ENCODE measurements at places on chromosomes 5 and 9.

DNA sequence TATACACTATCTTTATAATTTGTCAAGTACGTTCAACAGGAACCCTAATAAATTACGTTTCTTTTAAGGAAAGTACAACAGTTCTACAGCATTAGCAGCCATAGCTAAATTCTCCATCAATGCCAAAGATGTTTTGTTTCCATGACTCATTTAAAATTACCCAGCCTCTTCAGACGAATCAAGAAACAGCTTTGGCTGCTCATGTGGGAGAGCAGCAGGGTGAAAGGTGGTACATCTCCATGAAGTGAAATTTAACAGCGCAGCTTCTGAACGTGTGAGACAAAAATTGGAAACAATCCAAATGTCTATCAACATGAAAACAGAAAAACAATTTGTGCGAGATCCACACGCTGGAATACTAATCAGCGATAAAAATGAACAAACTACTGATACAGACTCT lies 327.3 kb upstream of the CDH6 start:
- DNase-seq, result no peak

- no peak for DNase-seq
Observed at GRCh38 chr5:149260761-149261160, 10.9 kb upstream of the AFAP1L1 start.

- DNase-seq, result no peak
Observed at GRCh38 chr5:113336975-113337374, 97.8 kb downstream of the TSSK1B start.

GRCh38 chr5:107554776-107555424 lies 115.8 kb downstream of the EFNA5 start:
- no peak for DNase-seq

- no peak for DNase-seq
Observed at GRCh38 chr5:143002459-143003327, 232.5 kb downstream of the ARHGAP26 start.

GRCh38 chr5:14197056-14197455 lies 53.9 kb downstream of the TRIO start:
- DNase-seq, result no peak

GRCh38 chr5:142918959-142919635 lies 148.9 kb downstream of the ARHGAP26 start:
- DNase-seq, result no peak

GRCh38 chr5:132263548-132264261 lies 6.2 kb downstream of the PDLIM4 start:
- no peak for DNase-seq

- no peak for DNase-seq
Observed at GRCh38 chr5:151547364-151547763, 43.8 kb downstream of the FAT2 start.

DNA sequence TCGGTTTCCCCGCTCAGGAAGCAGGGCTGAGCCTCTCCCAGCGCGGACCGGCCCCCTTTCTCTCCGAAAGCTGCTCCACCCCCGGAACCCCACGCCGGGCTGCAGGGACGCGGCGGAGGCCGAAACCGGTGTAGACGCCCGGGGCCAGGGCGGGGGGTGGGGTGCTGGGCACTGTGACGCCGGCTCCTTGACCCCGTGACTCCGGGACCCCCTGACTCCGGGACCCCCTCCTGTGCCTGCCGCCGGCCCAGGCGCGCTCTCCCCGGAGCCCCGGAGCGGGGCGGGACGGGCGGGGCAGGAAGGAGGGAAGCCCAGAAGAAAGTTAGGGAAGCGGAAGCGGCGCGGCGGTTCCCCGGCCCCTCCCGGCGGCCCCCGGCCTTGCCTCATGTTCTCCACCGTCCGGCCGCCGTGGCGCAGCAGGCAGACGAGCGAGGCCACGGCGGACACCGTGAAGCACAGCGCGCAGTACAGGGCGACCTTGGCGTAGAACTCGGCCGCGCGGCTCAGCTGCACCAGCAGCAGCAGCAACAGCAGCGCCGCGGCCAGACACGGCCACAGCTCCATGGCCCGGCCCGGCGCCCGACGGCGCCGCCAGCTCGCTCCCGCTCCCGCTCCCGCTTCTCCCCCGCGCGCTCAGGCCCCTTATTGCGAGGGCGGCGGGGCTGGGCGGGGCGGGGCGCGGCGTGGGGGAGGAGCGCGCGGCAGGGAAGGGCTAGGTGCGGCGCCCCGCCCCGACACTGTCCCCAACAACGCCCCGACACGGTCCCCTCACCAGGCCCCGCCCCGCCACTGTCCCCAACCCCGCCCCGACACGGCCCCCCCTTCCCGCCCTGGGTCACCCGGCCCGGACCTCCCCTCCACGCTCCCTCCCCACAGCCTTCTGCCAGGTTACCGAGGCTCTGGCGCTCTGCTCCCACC lies at the start of gene AGPAT2:
AGPAT2 (minus strand) TSS at position 664 of the 918 bp plus-strand sequence; CDS start at position 564, 100 bp downstream.
- DNase-seq, result peak; percentile 36

DNA sequence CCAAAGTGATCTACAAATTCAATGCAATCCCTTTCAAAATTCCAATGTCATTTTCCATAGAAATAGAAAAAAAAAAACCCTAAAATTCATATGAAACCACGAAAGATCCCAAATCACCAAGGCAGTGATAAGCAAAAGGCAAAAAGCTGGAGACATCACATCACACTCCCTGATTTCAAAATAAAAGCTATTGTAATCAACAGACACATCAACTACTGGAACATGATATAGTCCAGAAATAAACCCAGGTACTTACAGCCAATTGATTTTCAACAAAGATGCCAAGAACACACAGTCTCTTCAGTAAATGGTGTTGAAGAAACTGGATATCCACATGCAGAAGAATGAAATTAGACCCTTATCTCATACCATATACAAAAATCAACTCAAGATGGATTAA lies 224.0 kb downstream of the WDR70 start:
- no peak for DNase-seq

DNA sequence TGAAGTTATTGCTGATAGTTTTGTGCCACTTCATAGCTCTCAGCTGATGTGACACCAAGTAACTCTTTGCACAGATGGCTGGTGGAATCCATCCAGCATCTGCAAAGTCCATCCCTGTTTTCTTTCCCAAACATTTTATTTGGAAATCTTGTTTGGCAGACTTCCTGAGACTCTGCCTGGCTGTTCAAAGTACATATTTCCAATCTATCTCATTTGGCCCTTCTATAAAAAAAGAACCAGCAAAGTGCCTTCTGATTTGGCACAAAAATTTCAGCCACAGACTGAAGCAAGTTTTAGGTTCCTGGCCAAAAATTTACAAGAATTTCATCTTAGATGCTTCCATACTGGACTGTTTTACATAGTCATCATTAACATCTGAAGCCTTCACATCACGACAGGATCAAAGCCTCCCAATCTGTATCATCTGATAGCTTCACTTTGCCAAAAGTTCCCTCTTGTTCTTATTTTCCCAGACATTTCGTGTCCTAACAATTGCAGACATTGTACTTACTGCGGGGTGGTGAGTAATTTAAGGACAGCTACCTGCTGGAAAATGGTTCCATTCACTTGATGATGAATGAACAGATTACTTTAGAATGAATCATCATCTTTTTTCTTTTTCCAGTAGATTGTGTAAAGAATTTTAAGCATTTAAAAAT lies 377.3 kb downstream of the KIAA0825 start:
- no peak for DNase-seq

DNA sequence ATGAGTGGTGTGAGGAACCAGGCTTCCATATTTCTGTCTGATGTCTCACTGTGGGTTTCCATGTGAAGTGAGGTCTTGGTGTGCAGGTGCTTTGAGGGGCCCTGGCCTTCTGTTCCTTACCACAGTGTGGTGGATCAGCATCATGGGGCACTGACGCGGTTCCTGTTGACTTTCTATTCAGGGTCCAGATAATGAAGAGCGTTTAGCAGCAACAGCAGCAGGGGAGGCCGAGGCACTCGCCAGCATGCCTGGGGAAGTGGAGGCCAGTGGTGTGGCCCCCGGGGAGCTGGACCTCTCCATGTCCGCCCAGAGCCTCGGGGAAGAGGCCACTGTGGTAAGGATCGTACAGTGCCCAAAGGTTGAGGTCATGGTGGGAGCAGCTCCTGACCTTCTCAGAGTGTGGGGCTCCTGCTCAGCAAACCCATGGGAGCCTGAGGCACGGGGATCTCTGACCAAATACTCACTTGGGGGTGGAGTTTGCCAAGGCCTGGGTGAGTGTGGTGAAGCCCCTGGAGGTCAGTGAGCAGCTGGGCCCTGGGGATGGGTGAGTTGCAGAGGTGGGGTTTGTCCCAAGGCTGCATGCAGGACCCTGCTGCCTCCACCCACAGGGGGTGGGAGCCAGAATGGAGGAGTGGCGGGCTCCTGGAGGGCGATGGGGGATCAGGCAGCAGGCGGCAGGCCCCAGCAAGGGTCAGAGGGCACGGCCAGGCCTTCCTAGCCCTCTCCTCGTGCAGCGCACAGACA lies 61.2 kb downstream of the COL15A1 start:
- DNase-seq, result no peak

- no peak for DNase-seq
Observed at GRCh38 chr9:90991953-90992352, 190.3 kb downstream of the SYK start.

- DNase-seq, result no peak
Observed at GRCh38 chr5:73250645-73251044, 77.7 kb downstream of the TMEM174 start.

DNA sequence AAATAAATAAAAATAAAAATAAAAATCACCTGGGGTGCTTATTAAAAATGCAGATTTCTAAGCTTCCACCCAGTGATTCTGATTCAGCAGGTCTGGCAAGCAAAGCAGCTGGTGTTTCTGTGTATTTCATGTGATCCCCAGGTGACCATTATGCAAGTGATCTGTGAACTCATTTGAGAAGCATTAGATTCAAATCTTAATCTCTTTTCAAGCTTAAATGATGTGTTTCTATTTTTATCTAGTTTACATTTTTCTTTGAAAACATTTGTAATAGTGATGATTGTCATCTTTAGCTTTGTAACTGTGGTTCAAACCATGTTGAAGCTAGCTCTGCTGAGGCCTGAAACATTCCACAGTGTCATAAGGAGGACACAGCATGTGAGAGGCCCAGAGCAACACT lies 804.8 kb upstream of the ZNF608 start:
- no peak for DNase-seq

DNA sequence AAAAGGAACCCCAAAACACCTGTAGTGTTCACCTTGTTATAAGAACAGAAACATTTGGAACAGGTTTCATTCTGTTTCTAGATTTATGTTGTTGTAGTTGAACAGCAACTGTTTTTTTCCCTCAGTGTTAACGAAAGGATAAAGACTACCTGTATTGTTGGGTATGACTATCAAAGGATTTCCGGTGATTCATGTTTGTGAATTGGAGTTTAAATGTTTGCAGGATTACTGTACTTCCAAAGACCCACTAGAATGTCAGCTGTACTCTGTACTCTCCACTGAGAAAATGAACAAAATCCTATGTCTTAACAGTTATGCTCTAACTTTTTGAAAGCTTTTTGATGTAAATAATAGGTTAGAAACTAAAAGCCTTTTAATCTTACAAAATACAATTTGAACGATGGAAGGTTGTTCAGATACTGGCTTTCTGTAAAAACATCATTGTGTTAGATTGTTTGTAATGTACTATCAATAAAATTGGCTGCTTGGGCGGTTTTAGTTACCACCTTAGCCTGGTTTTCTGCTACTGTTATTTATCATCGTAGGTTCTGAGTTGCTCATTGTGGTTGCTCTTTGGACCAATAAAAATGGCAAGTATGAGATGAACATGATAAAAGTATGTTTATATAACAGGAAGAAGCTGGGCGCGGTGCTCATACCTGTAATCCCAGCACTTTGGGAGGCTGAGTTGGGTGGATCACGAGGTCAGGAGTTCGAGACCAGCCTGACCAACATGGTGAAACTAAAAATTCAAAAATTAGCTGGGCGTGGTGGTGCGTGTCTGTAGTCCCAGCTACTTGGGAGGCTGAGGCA lies 44.1 kb downstream of the DCP2 start:
- DNase-seq, result no peak

DNA sequence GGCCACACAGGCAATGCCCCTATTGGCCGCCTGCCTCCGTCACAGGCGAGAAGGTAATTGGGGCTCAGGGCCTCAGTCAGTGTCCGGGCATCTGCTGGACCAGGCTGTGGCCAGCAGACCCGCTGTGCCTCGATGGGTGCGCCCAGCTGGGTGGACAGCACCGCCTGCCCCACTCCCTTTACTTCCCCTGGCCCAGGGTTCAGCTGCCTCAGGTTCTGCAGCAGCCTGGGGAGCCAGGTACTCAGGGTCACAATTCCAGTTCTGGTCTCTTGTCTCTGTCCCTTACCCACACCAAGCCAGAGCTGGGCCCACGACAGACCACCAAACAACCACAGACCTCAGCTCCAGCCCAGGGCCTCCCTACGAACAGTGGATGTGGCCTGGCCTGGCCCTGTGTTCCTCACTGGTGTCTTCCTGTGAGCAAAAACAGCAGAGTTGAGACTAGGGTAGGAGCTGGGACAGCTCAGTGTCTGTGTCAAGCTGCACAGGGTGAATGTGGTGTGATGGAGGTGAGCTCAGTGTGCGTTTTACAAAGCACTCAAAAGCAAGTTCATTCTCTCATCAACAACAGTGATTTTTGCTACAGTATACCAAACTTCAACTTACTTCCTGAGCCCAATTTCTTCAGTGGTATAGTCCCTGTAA lies 33.4 kb upstream of the SUSD3 start:
- no peak for DNase-seq

GRCh38 chr5:122877518-122877917 lies 32.1 kb downstream of the SNX24 start:
- DNase-seq, result no peak

- DNase-seq, result no peak
Observed at GRCh38 chr5:87754009-87754757, 341.5 kb upstream of the CCNH start.

DNA sequence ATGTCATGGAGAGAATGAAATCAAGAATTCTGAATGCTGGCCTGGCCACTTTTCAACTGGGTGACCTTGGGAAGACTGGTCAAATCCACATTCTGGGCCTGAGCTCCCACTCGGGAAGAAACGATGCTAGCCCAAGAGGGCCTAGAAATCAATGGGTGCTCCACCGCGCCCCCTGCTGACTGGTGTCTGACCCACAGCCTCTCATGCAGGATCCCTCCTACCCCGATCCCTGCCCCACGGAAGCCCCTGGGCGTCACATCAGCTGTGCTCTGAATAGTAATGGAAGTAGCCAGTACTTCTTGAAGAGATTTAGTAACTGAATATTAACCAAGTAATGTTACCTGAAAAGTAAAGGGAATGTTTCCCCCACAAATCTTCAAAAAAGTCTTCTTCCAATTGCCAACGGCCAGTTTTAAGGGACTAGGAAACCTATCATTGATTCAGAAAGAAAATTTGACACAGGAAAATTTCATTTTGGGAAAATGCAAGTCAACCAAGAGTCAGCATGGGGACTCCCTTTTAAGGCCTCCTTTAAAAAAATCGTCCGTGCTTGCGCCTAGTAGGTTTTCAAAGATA lies 43.9 kb downstream of the CRB2 start:
- DNase-seq, result no peak

DNA sequence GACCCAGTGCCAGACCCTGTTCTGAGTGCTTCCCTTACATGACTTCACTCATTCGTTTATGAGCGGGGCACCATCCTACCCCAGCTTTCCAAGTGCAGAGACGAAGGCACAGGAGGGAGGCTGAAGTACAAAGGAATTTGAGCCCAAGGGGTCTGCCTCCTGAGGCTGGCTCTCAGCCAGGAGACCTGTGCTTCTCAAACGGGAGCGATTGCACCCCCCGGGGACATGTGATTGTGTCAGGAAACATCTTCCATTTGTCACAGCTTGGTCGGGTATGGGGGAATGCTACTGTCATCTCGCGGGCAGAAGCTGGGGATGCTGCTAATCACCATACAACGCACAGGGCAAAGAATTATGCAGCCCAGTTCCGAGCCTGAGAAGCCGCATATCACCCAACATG lies 23.9 kb downstream of the ADCY2 start:
- no peak for DNase-seq

All from activated T-helper 1 cell treated with anti-CD3 and anti-CD28 coated beads, Interleukin-2, amount 50 U/mL, for 16 hours (primary cell).